Skeletal muscle cell (primary cell): ENCODE measurements at places on chromosomes 4 and X.

- DNase-seq: no peak
Measured at GRCh38 chrX:71195964-71196649, 26.9 kb upstream of the GJB1 start.

- DNase-seq: no peak
Measured at GRCh38 chr4:53349091-53349491, 16.8 kb downstream of the SCFD2 start.

DNA sequence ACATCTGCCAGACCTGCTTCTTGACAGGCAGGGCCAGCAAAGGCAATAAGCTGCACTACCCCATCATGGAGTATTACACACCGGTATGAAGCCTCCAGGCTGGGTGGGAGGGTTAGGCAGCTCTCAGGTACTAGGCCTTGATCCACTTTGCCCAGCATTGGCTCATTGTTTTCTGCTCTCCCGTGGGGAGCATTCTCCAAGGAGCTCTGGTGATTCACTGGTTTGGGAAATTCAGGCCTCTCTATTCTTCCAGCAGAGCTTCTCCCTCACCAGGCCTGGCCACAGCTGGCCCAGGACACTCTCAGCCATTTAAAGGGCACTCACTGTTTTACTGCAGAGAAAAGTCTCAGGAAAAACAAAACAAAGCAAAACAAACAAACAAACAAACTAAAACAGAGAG, 33.0 kb downstream of the DRP2 start:
- DNase-seq: no peak

DNA sequence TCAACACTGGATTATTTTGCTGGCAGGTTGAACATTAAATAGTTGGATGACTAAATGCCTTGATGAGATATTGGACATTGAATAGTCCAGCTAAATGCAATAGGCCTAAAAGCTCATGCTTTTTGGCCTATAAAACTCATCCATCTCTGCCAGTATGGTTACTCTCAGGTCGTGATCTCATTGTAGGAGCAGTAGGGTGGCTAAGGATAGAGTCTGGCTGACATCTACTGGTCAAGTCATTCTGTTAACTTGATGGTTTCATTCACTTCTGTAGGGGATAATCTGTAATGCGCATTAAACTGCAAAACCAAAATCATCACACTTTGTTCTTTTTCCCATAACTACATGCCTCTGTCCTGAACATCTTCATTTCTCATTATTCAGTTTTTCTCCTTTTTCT, 227.0 kb downstream of the DKK2 start:
- peak; percentile 7 for DNase-seq

DNA sequence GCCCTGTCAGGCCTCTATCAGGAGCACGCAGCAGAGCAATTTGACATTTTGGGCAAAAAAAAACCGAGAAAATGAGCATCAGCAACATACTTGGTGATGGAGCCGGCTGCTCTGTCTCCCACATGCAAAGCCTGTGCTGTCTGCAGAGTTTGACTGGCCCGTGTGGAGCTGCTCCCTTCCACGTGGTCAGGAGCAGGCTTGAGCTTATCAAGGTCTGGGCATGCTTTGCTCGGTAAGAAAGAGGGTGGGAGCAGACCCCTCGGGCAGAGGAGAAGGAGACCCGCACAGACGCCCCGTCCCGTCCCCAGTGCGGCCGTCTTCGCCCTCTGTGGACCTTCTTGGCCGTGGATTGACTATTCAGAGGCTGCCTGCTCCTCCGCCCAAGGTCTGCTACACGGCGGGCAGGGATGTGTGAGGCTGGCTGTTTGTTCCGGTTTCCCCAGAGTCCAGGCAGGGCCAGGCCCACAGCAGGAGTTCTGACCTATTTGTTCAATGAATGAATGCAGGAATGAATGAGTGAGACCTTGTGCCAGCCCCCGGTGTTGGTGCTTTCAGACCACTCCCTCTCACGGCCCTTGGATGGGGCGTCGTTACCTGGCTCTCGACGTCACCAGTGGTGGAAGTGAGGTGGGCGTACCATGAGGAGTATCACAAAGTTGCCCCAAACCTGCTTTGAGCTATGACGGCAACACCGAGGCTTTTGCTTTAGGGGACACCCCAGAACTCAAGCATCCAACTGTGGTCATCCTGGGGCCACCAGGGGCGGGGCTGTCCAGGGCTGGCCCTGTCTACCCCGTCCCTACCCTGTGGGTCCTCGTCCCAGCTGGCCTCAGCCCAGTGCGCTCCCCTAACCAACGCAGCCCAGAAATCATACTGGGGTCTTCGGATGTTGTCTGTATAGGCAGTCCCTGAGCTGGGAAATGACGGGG, 54.7 kb upstream of the ADRA2C start:
- no peak for DNase-seq

GRCh38 chrX:73647632-73648322, 84.8 kb downstream of the CHIC1 start:
- no peak for DNase-seq

GRCh38 chr4:7793186-7793585, 146.5 kb downstream of the AFAP1 start:
- no peak for DNase-seq

- no peak for DNase-seq
Measured at GRCh38 chrX:118718737-118719136, 8.7 kb upstream of the IL13RA1 start.

DNA sequence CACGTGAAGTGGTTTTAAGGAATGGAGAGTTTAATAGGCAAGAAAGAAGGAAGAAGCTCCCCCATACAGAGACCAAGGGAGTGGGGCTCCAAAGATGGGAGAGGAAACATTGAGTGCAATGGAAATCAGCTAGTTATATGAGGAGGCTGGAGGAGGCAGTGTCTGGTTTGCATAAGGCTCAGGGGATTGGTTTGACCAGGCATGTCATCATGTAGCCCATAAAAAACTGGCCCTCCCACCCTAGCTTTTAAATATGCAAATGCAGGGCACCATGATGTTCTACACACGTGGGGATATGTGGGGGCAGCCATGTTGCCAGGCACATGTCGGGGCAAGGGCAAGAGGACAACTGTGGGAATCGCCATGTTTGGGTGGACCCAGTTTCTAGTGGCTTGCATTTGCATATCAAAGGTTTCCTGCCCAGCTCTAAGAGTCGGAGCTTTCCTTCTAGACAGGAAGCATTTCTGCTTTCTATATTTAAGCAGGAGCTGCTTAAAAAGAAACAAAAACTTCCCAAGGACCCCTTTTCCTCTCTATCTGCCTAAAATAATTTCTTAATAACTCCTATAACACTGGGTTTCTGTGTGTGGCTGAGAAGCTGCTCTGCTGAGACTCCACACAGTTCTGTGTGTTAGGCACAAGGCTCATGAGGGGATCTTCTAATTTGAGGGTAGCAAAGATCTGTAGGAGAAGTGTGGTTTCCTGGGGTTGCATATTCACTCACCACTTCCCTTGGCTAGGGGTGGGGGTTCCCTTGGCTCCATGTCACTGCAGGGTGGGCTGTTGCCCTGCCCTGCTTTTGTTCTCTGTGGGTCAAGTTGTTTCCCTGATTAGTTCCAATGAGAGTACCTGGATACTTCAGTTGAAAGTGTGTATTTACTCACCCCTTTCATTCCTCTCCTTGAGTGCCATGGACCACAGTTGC, 113.5 kb downstream of the VSIG4 start:
- no peak for DNase-seq

GRCh38 chr4:83282049-83282535, 2.5 kb downstream of the COQ2 start:
- peak; percentile 14 for DNase-seq

DNA sequence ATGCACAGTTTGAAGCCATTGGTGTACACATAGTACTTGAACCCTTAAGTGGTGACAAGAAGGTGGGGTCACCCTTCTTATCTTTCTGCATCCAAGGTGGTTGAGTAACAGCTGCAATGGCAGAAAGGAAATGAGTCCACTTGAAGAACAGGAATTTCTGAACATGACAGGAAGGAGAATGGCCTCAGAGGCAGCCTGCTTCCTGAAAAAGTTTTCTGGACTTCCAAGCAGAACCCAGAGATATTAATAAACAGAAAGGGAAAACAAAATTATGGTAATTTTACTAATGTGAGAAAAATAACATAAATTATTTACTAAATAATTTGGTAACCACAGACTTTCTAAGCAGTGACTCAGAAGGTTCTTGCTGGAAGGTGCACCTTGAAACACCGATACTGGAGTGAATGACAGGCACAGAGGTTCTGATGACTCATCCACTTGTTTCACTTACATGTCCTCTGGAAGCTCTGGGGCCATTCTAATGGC, 119.9 kb upstream of the HS3ST1 start:
- no peak for DNase-seq
